ENCODE measurements at places on chromosomes 2 and 18.

DNA sequence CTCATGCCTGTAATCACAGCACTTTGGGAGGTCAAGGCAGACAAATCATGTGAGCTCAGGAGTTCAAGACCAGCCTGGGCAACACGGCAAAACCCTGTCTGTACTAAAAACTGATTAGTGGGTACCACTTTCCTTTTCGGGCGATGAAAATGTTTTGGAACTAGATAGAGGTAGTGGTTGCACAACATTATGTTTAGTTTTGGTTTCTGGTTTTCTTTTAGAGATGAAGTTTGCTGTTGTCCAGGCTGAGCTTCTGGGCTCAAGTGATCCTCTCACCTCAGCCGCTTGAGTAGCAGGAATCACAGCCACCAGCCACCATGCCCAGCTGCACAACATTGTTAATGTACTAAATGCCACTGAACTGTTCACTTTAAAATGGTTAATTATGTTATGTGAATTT, 27.6 kb downstream of the AAK1 start:
- no peak for DNase-seq

DNA sequence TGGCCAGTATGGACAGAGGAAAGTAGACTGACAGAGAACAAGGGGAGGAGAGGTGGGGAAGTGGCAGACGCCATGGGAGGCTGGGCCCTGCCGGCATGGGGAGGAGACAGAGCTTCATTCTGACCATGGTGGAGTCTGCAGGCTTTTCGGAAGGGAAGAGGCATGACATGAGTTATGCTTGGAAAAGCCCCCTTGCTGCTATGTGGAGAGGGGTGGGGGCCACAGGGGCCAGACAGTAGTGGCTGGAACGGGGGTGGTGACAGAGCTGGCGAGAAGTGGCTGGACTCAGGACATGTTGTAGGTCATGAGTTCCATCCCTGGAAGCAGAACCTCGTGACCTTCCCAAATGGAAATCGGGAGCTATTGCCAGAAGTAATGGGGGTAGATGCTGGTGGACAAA, 66.7 kb upstream of the DAPL1 start:
- DNase-seq = no peak

DNA sequence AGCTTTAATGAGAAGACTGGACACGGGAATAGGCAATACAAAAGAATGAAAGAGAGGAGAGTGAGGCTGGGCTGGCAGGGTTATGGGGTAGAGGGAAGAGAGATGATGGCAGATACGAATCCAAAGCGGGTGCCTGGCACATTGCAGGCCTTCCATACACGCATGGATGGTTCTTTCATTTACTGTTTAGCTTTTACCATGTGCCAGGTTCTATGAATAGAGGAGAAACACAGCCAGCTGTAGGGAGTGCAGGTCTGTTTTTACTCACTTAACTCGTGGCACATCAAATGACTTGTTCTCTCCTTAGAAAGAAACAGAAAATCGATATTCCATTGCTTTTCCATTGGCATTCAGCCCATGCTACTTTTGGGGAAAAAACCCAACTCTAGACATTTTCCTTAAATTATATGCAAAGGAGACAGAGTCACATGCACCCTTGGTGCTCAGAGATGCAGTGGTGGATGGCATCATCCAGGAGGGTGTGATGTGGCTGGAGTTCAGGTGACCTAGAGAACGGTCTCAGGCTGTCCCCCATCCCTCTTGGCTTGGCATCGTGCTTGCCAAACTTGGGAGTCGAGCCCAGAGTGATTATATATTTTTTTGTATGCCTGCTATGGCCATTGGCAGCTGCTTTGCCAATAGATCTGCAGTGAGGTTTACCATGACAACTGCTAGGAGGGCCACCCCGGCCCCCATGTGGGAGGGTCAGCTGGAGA, 6.2 kb downstream of the LTBP1 start:
- no peak for DNase-seq

- DNase-seq = no peak
Measured at GRCh38 chr2:32290000-32290339, 12.3 kb downstream of the YIPF4 start.

- no peak for DNase-seq
Measured at GRCh38 chr2:186457908-186458307, 28.2 kb upstream of the ZC3H15 start.

GRCh38 chr18:46095532-46095931, 2.6 kb downstream of the ATP5F1A start:
- DNase-seq = no peak

DNA sequence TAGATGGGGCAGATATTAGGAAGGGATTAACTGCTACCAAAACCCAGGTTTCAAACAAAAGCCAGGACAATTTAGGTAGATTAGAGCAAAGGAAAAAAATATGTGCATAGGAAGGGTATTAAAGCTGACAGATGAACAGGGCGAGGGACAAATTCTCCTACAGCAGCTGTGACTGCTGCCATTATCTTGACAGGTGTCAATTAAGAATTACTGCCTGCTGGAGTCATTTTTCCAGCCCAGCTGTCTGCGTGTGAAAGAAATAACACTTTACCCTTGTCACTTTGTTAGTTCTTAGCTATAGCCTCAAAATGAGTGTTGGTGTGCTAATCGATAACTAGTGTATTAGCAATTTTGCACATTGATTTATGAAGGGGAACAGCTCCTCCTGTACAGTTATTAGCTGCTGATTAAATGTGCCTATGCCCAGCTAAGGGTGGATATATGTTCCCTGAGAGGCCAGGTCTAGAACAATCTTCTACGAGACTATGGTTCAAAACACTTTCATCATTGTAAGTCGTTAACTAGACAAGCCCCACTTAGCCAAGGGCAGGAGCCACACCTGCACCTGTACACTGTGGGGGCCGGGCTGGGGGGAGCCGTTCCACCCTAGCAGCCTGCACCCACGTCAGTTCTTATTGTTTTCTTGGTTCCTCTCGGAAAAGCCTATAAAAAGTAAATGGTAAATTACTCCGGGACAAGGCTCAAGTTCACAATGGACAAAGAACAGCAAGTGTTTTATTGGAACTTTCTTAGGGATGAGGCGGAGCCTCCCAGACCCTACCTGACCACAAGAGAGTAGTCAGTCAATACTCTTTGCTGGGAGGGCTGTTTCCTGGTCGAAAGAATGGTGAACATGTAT, 7.7 kb downstream of the TSHZ1 start:
- DNase-seq = no peak

GRCh38 chr18:70376914-70377258, 88.0 kb downstream of the SOCS6 start:
- DNase-seq = no peak

- no peak for DNase-seq
Measured at GRCh38 chr18:21115519-21116411, 4.2 kb upstream of the ROCK1 start.

GRCh38 chr2:37748541-37748940, 77.1 kb upstream of the CDC42EP3 start:
- DNase-seq = no peak

DNA sequence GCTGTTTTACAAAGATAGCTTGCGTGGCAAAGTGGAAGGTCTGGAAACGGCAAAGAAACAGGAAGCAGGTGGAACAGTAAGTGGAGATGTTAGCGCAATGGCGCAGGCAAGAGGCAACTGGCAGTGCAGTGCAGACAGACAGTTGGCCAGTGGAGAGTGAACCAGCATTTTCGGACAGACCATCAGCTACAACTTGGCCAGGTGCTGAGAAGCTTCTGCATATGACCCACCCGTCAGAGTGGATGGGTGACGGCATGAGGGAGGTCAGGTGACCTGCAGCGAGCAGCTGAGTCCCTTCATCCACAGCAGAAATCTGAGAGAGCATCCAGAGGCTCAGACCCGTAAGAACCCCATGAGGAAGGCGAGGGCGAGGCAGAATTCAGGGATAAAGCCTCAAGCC, 33.8 kb downstream of the NPC1 start:
- no peak for DNase-seq

DNA sequence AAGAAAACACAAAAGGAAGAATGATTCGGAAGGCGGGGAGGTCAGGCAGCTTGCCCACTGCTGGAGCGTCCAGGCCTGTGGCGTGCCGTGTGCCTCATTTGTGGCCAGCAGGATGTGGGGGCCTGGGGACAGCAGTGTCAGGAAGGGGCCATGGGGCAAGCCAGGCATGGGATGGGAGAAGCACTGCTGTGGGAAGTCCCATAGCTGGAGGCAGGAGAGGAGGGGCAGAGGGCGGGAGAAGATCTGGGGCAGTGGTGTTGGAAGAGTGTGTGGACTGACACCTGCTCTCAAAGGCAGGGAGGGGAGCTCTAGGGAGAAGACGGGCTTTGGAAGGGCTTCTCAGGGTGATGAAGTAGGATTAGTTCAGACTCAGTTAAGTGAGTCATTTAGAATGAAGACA, 133.7 kb downstream of the ACOXL start:
- DNase-seq = no peak

GRCh38 chr2:200695601-200696000, 109.8 kb downstream of the AOX1 start:
- DNase-seq = no peak

DNA sequence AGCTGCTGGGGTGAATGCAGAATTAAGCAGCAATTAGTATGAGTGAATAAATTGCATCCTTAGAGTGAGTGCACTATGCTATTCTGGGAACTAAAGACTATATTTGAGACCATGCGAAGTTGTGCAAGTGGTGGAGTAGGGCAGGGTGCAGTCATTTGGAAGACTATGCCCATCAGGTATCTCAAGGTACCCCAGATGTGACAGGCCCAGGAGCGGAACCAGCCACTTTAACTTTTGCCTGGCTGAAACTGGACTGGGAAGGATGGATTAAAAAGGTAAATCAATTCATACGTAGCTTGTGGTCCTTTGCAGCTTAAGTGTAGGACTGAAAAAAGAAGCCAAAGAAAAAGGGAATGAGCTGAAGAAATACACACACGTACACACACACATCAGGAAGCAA, 1.7 kb downstream of the KYNU start:
- no peak for DNase-seq
